Omental fat pad (tissue), 4 donors: ENCODE measurements at places on chromosomes 6 and 20.
A peak's percentile ranks its signal among the peaks of the same experiment; 100 is the strongest.

DNA sequence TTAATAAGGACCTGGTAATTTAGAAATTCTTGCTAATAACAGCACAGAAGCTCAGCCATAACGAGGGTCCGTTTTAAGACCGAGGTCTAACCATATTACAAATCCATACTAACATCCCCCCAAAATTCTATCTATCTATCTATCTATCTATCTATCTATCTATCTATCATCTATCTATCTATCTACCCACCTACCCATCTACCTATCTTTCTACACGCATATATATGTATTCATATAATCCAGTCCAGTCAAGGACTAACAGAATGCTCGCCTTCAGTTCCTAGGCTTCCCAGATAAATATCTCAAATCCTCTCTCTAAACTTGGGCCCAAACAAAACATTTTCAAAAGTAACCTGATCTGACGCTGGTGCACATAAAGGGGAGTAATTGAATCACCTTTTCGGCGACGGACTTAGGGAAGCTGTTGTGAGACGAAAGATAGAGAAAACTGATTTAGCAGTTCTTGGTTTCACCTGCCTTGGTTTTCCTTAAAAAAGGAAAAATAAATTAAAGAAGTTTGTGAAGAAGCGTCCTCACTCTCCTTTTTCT, 14.5 kb downstream of the HMGN4 start:
- DNase-seq, result no peak

DNA sequence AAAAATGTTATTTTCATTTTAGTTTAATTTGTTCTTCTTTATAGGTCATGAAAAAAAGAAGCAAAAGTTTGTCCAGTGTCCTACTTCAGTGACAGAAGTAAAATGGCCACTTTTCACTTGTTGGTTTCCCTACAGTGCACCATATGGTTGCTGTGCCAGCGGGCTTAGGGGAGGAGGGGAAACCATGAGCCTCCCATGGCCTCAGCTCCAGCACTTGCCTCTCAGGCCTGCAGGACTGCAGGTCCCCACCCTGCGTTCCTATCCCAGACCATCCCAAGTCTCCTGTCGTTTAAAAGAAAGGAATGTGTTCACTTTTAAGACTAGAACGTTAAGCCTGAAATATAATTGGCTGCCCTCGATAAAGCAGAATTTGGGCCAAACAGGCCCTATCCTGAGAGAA, 210.0 kb upstream of the TAB2 start:
- DNase-seq, result no peak

GRCh38 chr6:123716506-123716905, 79.8 kb upstream of the TRDN start:
- no peak for DNase-seq

GRCh38 chr20:32482143-32482441, 103.0 kb downstream of the NOL4L start:
- no peak for DNase-seq

- DNase-seq, result no peak
Measured at GRCh38 chr20:46558511-46558959, 8.1 kb upstream of the OCSTAMP start.

DNA sequence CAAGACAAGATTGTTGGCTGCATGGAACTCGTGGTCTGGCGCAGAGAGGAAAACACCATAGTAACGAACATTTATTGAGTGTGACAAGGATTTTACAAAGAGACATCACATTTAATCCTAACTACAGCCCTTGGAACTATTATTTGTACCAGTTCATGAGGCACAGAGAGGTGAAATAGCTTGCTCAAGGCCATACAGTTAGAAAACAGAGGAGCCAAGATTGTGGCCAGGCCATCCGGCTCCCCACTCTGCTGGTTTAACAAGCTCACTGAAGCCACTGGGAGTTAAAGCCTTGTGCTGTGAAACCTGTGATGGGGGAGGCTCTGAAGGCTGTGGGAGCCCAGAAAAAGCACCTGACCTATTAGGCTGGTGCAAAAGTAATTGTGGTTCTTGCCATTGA, 74.9 kb upstream of the ZNFX1 start:
- no peak for DNase-seq

DNA sequence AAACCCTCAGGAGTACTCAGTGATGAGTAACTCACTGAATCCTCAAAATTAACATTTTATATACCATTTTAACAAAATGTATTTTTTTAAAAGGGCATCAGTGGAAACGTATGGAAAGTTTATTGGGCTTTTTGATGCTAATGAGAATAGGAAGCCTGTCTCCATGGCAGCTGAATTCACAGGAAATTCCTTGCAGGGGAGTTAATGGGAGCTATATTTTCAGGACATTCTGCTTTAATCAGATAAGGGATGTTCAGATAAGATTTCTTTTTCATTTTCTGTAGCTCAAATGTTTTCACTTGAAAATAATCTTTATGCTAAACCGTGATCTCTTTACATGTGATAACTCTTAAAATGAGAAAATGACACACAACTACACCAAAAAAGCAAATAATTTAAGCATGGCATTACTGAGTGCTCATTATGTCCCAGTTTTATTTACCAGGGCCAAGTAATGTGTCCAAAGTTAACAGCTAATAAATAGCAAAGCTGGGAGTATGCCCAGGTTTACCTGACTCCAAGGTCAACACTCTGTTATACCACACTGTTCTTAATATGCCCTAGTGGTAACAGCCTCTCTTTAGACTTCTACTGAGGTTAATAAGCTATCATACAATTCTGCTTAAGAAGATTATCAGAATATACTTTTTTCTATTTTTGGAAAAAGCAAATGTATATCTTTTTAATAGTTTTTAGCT, 348.1 kb downstream of the GRIK2 start:
- DNase-seq, result no peak

GRCh38 chr20:44590980-44591778, 8.8 kb downstream of the PKIG start:
- DNase-seq, result no peak

GRCh38 chr6:38631186-38631783, 8.4 kb downstream of the BTBD9 start:
- DNase-seq, result no peak

DNA sequence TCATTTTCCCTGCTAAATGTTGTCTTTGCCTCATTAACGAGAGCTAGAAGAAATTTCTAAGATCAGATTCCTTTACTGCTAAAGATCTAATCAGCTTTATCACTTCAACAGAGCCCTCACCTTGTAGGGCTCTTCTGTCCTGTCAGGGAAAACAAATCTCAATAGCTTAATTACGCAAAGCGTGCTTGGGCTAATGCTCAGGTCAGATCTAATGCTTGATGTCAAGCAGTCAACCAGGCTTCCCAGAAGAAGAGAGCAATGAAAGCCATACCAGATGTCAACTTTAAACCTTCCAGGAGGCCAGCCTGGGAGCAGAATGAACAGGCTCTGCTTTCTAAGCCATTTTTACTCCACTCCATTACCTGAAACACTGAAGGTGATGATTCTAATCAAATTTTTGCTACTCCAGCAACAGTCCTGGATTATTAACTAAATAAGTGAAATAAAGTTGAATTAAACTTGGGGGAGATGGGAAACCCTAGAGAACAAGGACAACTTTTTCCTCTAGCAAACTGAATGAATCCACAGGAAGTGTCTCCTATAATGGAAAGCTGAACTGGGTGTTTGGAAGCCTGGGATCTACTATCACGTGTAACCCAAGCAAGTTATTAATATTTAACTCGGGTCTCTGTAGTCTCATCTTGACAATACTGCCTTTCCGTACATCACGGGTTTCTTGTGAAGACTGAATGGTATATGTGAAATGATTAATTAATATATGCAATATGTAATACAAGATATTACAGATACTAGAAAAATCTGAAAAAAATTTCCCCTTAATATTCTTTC, 273.7 kb downstream of the PTPRK start:
- DNase-seq, result no peak

DNA sequence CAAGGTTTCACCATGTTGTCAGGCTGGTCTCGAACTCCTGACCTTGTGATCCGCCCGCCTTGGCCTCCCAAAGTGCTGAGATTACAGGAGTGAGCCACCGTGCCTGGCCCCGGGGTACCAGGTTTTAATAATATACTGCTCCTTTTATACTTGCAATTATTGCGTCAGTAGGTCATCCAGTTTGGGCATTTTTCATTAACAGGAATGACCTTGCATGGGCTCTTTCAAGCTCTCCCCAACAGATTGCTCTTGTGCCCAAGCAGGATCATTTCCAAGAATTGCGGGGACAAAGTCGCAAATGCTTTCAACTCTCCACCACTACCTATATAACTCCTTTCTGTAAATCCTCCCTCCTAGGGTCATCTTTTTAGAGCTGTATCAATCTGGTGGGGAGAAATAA, 23.8 kb downstream of the STK38 start:
- no peak for DNase-seq

DNA sequence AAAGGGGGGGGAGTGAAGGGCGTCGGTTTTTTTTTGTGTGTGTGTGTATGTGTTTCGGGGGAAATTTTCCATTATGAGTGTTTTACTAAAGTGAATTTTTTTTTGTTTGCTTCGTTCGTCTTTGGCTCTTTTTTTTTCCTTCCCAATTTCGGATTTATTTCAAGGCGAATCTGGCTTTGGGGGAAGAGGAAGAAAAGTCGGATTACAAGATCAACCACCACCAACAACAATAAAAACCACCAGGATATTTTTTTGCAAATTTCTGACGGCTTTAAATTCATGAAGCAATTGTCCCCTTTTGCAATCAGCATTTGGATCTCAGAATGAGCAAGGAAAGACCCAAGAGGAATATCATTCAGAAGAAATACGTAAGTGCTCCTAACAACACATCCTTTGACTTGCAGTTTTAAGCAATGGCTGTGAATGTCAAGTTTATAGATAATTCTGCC, 372 bp downstream of the JARID2 start:
- no peak for DNase-seq

DNA sequence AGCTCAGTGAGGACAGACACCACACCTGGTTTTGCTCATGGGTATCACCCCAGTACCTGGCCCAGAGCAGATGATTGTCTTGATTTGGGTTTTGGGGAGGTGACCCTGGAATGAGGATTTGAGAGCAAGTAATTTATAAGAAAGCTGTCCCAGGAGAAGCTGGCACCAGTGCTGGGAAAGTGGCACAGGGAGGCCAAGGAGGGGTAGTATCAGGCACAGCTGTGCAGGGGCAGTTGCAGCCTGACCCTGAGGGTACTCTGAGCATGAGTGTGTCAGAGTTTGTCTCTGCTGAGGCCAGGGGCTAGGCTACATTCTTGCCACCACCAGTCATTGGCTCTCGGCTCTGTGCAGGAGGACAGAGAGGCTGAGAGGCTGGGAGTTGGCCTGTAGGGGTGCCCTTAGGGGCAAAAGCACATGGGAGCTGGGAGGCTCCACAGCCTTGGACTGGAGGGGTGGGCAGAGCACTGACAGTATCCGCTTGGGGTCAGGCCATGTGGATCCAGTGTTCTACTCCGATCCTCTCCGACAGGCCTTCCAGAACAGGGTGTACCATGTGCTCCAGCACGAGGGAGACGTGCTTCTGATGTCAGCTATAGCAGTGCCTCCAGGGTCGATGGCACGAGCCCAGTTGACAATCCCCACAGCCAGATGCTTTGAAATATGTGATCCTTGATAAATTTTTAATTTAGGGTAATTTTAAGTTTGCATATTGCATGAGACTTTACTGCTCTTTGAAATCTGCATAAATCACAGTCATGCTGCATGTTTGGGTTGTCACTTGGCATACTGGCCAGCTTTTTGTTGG, 121.3 kb downstream of the PHACTR3 start:
- DNase-seq, result no peak

DNA sequence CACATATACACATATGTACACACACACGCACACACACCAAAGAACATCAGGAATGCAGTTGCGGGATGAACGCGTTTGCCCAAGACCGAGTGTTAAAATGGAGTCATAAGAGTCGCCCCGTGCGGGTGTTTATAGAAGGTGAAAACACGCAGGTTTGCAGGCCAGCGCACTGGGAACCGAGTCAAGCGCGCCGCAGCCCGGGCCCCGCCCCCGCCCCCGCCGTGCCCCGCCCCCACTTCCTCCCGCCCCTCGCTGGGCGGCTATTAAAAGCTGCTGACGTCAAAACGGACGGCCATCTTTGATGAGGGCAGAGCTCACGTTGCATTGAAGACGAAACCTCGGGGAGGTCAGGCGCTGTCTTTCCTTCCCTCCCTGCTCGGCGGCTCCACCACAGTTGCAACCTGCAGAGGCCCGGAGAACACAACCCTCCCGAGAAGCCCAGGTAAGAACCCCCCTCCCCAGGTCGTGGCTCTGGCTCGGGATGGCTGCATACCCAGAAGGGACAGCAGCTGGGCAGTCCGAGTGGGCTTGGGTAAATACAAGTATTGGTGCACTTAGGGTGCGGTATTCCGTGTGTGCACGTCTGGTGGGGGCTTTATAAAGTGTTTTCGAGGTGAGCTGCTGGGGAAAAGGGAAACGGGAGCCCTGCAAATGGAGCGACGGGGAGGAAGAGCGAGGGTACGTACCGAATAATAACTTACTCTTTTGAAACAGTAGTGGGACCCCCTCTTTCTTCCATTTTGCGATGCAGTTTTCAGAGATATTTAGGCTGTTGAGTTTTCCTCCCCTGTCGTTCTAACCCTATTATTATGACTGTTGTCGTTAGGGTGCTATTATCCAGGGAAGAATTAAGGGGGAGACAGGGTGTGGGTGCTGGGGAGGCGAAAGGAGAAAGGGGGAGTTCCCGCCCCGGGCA, at the start of gene SNAP25:
Gene SNAP25 (plus strand): TSS at position 295 of the 916 bp plus-strand sequence. CDS start 56,662 bp downstream, outside the sequence.
- DNase-seq, result peak; percentile 25
